Neural crest cell (in vitro differentiated cells): ENCODE measurements at places on chromosomes 6 and 20.

GRCh38 chr6:41072836-41073202, at the start of gene NFYA:
Gene NFYA, plus strand, starts transcription at chr6:41072974. Its CDS starts 6,116 bp downstream, at chr6:41079090.
- no peak for DNase-seq

- DNase-seq: no peak
Observed at GRCh38 chr20:64159711-64160110, 4.5 kb upstream of the MYT1 start.

GRCh38 chr6:19669206-19669605, 168.0 kb upstream of the ID4 start:
- DNase-seq: no peak

DNA sequence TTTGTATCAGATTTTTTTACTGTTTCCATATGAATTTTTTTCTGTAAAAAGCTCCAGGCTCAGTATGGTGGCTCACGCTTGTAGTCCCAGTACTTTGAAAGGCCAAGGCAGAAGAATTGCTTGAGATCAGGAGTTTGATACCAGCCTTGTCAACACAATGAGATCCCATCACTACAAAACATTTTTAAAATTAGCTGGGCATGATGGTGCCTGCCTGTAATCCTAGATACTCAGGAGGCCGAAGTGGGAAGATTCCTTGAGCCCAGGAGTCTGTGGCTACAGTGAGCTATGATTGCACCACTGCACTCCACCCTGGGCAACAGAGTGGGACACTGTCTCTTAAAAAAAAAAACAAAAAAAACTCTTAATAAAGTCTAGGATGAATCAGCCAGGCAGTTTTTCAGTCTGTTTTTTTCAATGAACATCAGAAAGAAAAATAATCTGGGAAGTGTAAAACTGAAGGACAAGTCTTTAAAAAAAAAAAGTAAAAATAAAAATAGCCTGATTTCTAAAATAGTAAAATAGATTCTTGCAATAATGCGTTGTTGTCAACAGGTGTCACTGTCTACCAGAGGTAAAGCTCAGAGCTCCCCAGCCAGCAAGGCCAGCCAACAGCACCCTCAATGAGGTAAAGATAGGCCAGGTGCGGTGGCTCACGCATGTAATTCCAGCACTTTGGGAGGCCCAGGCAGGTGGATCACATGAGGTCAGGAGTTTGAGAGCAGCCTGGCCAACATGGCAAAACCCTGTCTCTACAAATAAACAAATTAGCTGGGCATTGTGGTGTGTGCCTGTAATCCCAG, 9.3 kb upstream of the ATG5 start:
- DNase-seq: peak; percentile 15

DNA sequence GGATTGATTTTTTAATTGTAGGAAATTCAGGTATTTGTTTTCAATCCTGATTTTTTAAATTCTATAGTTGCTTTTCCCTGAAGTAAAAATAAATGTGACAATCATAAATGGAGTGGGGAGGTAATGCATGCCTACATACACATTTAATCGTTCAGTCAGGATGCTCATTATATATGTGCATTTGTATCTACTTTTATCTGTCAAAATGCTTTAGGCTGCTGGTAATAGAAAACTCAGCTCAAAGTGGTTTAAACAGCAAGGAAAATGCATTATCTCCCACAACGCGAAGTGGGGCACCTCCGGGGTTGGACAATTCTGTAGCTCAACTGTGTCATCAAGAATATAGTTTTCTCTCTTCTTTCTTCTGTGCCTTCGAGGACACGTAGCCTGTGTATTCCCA, 116.4 kb upstream of the SASH1 start:
- DNase-seq: no peak

DNA sequence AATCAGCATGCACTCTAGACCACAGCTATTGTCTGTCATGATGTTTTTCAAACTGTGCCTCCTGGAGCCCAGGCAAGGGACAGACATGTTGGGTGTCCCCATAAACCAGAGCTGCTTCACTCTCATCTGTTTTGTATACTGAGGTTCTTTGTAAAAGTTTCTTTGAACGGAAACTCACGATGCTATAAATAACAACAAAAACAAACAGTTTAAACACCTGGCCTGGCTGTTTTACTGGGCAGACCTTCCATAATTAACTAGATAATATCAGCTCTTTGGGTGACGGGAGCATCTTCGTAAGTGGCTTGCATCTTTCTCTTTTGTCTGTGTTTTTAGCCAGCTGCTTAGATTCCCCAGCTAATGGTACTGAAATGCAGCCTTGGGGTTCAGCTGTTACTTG, 190.3 kb downstream of the ZDHHC14 start:
- DNase-seq: no peak

DNA sequence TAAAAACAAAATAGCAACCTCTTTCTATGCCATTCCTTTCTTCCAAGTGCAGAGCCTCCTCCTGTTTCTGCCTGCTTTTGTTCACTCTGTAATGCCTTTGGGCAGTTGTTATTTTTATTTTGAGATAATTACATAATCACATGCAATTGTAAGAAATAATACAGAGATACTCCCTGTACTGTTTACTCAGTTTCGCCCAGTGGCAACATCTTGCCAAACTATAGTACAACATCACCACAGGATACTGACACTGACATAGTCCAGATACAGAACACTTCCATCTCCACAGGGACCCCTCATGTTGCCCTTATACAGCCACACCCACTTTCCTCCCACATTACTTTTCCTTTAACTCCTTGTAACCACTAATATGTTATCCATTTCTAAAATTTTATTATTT, 59.7 kb downstream of the BANF2 start:
- DNase-seq: no peak

DNA sequence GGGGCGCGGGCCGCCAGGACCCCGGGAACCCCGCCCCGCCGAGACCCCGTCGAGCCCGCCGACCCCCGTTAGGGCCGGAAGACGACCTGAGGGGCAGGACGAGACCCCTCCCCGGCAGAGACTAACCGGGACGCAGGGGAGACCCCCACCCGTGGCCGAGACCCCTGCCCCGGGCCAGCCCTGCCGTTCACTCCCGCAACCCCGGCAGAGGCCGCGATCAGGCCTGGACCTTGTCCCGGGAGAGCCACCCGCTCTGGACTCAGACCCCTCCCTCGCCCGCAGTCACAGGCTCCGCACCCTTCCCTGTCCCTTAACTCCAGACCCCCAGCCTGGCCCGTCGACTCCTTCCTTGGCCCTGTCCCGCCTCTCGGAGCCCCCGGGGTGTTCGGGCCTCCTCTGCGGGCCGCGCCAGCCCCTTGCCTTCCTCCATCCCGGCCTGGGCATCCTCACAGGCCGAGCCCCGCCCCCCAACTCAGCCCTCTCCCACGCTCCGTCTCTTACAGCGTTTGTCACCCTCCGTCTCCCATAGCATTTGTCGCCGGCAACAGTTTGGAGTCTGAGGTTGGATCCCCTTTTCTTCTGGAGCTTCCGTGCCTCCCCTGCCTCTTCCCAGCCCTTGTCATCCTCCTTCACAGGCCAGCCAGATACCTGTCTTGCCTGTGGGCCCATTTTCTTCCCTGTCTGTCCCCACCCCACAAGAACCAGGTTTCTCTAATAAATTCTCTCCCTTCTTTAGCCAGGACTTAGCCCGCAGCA, 569 bp downstream of the TCEA2 start:
- DNase-seq: no peak

- DNase-seq: no peak
Observed at GRCh38 chr20:63509088-63509564, 10.2 kb upstream of the EEF1A2 start.
